ENCODE measurements at places on chromosomes 3 and 15. TPM values are rescaled to one million over a fixed set of nuclear protein-coding genes. Genes with fewer than 3 reads are reported as not detected.

GRCh38 chr3:149163066-149163465 is 33.6 kb downstream of the HPS3 start:
- no peak for DNase-seq

DNA sequence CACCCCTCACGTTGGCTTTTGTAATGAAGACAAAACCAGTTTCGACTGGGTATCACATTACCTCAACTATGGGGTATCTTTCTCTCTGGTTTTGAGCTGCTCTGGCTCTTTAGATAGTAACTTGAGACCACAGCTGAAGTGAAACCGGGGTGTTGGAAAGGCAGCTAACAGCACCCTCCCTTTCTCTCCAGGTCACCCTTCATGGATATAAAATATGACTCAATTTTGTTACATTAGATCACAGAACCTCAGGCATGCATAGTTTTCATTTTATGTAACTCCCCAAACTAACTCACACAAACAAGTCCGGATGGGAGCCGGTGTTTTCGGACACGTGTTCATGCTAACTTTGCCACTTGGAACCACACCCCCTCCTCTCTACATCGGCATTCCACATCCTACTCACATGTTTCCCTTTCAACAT is 90.7 kb downstream of the NR2F2 start:
- peak; percentile 9 for DNase-seq

DNA sequence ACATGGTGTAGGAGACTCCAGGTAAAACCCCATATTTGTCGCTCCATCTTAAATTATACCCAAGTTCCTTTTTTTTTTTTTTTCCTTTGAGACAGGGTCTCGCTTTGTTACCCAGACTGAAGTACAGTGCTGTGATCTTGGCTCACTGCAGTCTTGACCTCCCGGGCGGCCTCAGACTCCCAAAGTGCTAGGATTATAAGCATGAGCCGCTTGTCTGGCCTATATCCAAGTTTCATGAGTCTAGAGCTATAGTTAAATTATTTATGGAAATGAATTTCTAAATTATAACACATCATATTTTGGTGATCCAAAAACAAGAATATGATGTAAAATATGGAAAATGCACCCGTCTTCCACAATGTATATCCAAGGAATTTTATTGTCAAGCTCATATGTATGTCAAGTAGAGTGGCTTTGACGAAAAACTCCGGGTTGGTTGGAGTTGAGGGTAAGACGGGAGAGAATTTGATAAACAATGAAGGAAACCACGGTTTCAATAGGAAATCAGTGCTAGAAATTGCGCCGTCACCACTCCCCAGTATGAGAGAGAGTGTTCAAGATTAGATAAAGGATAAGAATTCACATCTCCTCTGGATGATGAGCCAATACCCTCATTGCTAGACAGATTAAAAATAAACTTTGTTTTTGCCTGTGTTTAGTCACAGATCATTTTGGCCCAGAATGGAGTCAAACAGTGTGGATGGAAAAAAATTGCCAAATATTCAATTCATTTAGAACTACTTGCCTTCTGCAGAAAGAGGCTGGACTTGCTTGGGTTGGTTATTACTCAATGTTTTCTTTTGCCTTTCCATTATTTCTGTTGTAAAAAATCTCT is 209.2 kb upstream of the NR2F2 start:
- DNase-seq: peak; percentile 89

GRCh38 chr15:52068004-52068615 is 44.5 kb downstream of the BCL2L10 start:
- DNase-seq: peak; percentile 30

GRCh38 chr3:37171144-37171543 is 3.2 kb downstream of the LRRFIP2 start:
- no peak for DNase-seq

- no peak for DNase-seq
These were observed 723 bp downstream of the CPNE4 start for GRCh38 chr3:132034097-132034485.

- DNase-seq: no peak
These were observed 50.0 kb downstream of the SELENOT start for GRCh38 chr3:150653110-150653561.

EPHB1 gene
- 1.2 TPM for total RNA-seq

TBC1D5 gene
- total RNA-seq: 145 TPM
